Mesendoderm (in vitro differentiated cells): ENCODE measurements at places on chromosomes 11 and 22.

GRCh38 chr11:123357353-123357989 is 72.6 kb upstream of the GRAMD1B start:
- no peak for DNase-seq

DNA sequence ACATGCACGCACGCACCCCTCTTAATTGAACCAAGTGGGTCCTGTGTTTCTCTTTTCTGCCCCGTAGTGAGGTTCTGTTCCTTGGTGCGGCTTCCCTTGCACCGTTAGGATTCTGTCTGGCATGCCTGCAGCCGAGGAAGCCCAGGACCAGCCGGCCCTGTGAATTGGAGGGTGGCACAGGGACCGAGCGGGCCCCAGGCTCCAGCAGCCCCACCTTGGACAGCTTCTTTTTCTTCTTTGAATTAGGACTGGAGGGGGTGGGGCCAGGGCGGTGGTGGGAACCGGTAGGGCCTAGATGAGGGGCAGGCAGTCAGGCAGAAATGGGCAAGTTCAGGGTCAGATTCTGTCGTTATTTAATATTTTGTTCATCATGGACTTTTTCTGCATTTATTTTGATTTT is 94.7 kb downstream of the MPPED1 start:
- no peak for DNase-seq

- DNase-seq = no peak
Measured at GRCh38 chr11:64234647-64235379, 429 bp downstream of the VEGFB start.

- DNase-seq = peak; percentile 89
Measured at GRCh38 chr22:17785185-17786184, 11.2 kb upstream of the BID start.

GRCh38 chr11:126098204-126098769 is 35.6 kb upstream of the CDON start:
- no peak for DNase-seq

DNA sequence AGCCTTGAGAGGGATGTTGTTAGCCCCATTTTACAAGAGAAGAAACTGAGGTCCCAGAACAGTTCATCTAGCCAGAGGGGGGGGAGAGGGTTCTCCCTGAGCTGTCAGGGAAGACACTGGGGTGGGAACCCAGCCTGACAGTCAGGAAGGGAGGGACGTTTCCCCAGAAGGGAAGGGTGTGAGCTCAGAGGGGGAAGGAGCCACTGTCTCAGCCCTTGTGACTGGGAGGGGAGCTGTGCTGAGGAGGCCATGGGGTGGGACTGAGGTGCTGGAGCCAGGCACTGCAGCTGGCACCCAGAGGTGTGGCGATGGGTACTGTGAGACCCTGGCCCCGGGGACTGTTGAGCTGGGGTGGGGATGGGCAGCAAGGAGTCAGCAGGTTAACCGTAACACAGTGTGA is 35.7 kb downstream of the DAGLA start:
- DNase-seq = no peak

DNA sequence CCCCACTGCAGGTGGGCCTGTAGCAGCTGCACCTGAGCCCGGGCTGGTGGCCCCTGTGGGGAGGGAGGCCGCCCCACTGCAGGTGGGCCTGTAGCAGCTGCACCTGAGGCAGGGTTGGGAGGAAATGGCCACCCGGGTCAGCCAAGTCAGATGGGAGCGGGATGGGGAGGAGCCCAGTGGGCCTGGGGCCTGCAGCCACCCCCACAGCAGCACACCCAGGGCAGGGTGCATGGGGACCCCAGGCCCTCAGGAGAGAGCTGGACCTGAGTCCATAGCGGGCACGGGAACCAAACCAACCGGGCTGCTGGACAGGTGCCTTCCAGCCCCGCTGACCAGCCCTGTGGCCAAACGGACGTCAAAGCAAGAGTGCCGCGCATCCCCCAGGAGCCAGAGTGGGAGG is 61.7 kb downstream of the BRD1 start:
- DNase-seq = no peak

DNA sequence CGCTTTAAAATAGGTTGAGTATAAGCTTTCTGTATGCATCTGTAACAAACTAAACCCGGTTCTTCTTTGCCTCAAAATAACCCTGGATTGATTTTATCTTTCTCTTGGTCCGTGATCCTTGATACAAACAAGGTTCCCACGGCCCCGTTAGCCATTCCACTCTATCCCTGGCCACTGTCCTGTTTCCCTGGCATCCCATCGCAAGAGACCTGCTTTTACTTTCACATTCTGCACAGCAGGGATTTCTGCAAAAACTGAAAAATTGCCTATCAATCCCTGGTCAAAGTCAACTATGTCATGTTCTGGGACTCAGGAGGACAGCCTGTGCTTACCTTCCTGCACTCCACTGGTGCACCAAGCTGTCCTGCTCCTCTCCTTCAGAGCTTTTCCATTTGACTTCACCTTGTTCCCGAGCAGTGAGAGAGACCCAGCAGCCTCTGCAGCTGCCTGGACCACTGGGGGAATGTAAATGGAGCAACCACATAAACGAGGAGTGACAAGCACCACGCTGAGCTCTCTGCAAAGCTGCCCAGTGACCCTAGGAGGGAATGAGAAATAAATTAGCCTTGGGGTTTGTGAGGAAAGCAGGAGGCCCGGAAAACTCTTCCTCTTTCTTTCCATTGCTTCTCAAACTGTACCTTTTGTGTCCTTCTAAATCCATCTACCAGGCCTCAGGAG is 175.9 kb downstream of the NTM start:
- DNase-seq = peak; percentile 30

- peak; percentile 48 for DNase-seq
Measured at GRCh38 chr11:119759324-119759723, 30.3 kb upstream of the NECTIN1 start.

DNA sequence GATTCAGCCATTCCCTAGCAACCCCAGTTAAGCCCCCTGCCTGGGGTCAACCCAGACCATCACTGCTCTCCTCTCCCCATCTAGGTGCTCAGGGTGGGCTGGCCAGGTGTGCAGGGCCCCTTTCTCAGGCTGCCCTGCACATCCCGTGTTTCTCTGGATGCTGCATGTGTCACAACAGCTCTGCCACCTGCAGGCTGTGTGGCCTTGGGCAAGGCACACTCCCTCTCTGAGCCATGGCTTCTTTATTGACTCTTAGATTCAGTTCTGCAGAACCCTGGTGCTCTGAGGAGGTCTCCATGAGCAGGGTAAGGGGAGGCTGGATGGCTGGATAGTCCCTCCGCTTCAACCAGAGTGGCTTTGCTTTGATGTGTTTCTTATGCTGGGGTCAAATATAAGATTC is 24.6 kb downstream of the RPS6KA4 start:
- no peak for DNase-seq

DNA sequence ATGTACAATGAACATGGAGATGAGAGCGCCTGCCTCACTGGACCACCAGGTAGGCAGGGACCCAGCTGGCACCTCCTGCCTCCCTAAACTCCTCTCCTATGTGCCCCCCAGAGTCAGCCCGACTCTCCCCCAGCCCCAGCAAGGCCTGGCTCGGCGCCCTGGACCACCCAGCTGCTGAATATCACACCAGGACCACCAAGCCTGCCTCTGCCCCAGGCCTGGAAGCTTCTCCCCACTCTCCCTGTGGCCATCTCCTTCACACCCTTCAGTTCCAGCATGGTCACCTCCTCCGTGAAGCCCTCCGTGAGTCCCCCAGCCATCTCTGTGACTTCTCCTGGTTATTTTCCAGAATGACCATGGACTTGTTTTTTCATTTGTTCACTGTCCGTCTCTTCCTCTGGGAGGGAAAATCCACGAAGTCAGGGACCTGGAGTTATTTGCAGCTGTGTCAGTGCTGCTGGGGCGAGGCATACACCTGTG is 6.4 kb upstream of the LSP1 start:
- no peak for DNase-seq

DNA sequence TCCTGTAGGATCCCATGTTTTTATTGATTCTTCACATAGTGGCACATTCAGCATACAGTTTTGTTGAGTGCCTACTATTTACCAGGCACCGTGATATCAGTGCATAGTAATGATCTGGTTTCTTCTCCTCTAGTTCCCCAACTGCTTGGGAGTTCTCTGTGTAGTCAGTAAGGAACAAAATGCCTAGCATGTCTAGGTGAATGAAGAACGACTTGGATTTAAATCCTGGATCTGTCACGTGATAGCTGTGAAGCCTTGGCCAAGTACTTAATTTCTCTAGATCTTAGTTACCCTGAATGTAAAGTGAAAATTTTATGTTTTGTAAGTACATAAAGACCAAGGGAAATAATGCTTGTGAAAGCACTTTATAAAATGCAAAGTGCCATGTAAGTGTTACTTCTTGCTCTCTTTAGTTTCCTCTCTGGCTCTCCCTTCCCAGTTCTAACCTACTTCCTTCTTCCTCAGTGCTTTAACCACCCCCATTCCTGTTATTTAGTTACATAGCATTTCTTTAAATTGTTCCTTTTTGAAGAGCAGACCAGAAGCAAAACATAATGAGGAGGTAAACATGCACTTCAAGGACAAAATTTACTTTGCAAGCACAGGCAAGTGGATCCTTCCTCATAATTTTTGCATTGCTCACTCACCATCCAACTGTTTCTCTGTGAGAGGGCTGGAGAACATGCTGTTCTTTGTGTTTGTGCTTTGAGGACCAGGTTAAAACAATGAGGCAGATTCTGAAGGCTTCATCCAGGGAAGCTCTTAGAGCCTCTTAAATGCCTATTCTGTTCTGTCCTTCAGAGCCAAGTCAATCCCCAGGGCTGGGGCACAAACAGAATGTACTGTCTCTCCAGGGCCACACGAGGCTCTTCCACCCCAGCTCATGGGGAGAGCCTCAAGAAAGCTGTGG is 353.9 kb upstream of the TENM4 start:
- DNase-seq = peak; percentile 36

DNA sequence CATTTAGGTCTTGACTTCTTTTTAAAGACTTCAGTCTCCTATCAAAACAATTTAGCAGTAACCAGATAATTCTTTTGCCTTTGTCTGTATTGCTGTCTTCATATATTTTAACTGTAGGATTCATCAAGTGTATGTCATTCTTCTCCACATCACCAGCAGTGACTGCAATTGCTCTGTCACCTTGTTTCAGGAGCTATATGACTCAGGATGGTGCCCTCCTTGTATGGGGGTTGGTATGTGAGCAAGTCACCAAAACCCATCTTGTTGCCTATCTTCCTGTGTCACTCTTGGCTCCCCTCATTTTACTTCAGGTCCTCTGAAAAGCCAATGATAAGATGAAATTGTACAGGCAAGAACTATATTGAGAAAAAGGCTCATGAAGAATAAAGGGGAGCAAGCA is 256.9 kb upstream of the LUZP2 start:
- no peak for DNase-seq

GRCh38 chr11:8015753-8016239 is 28.7 kb downstream of the EIF3F start:
- DNase-seq = peak; percentile 76

GRCh38 chr11:9720290-9720630 is 56.4 kb downstream of the SWAP70 start:
- no peak for DNase-seq

- DNase-seq = peak; percentile 65
Measured at GRCh38 chr11:65419772-65420481, 2.7 kb upstream of the NEAT1 start.

DNA sequence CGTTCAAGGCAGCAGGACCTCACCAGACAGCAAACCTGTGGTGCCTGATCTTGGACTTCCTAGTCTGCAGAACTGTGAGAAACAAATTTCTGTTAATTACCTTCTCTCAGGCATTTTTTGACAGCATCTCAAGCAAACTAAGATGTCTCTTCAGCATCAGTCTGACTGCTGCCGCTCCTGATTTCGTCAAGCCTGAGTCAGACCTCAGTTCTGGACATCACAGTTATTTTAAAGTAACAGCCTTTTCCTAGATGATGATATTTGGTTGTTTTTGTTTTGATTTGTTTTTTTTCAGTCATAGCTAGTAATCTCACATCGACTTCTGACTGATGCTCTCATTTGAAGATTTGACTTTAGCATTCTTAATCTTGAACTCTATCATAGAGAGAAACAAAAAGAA is 71.9 kb downstream of the BLID start:
- no peak for DNase-seq

GRCh38 chr11:128660947-128661346 is 32.9 kb upstream of the FLI1 start:
- no peak for DNase-seq

GRCh38 chr11:61667684-61668305 is 12.4 kb upstream of the DAGLA start:
- peak; percentile 49 for DNase-seq

DNA sequence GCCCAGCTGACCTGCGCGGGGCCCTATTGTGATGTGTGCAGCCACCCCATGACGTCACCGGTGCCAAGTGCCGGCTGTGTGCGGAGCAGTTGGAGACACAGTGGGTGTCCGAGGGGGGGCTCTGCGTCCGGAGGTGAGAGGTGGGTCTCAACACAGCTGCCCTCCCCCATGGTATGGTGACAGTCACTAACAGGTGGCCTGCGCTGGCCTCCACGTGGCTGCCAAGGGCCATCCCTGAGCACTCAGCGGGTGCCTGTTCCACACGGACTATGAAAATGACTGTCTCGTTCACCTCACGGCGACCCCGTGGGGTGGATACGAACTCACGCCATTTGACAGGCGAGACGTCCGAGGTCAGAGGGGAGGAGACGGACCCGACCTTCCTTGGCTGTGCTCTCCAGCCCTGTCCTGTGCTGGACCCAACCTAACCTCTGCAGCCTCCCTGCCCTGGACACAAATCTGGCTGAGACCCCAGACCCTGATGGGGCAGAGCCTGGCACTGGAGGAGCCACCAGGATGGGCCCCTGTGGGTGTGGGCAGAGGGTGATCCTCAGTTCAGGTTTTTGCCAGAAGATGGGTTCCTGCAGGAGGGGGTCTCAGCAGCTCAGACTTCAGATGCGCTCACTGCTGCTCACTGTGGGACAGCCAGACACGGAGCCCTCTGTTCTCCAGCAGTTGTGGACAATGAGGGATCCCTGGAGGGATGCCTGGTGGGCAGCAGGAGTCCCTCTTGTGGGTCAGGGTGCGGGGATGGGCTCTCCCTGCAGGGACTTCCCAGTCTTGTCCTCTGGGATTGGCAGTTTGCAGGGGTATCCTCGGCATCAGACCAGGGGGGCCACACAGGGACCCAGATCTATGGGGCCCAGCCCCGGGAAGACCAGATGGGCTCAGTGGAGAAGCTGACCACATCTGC is 6.3 kb downstream of the HRAS start:
- DNase-seq = no peak

DNA sequence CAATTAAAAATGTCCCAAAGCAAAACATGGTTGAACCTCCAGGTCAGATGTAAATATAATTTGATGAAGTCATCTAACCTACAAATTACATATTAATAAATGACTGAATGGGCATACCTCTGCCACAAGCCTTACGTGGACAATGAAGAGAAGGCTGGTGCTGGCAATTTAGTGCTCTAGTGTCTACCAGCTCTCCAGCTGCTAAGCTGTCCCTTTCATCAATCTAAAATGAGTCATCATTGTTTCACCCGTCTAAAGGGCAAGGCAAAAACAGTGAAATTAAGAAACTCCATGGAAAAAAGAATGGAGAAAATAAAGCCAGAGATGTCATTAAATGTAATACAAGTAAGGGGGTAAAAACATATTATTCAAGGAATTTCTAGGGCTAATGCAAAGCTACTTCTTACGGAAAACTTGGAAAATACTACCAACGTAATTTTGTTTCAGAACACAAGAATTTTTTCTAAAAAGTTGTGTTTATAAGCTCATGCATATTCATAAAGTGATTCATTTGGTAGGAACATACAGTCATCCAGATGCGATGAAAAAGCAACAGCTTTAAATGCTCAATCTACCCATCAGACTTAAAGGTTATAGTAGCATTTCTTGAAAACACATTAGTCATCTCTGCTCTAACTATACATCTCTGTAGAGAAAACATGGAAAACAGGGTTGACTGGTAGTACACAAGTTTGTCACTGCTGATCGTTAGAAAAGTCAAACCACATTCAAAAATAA is 71.5 kb downstream of the SIK3 start:
- no peak for DNase-seq
